ENCODE measurements at places on chromosomes 7 and 10. TPM values are rescaled to one million over a fixed set of nuclear protein-coding genes. Genes with fewer than 3 reads are reported as not detected.
A peak's percentile ranks its signal among the peaks of the same experiment; 100 is the strongest.

- DNase-seq, result no peak
Observed at GRCh38 chr7:91007371-91007770, 256.9 kb upstream of the FZD1 start.

DNA sequence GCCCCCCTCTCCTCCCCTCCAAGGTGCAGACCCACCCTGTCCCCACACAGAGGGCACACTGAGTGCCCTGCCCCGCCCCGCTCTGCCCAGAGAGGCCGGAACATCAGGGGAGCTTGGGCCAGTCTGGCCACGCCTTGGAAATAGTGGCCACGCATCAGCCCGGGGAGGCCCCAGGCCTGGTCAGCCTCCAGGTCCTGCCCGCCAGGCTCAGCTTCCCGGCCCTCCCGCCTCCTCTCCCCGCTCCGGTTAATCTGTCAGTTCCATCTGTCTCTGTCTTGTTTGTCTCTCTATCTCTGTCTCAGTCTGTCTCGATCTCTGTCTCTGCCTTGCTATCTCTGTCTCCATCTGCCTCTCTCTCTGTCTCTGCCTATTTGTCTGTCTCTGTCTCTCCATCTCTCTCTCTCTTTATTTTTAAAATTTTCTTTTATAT lies 28.9 kb upstream of the TNRC18 start:
- no peak for DNase-seq

DNA sequence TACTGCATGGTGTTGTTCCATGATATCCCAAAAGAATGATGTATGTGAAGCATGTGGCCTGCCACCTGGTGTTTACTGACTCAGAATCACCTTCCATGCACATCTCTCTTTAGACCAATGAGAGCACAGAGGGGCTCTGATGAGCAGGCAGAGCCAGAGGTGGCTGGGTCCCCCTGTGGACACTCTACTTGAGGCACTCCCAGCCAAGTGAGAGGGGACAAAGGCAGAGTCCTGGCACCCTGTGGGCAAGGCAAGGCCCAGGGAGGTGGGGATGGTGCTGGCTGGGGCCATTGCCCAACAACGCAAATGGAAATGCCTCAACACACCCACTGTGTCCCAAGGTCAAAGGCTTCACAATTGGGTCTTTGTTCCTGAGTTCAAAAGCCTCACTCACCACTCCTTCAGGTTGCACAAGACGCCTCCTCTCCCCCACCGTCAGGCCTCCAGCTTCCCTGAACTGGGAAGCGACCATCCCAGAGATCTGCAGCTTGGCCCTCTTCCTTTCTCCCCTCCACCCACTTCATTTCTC lies 164.6 kb downstream of the NEURL1 start:
- DNase-seq, result no peak

CLIP2 gene
- 2.4 TPM for total RNA-seq

PAX2 gene
- total RNA-seq, result 0.90 TPM

- DNase-seq, result no peak
Observed at GRCh38 chr7:91434836-91435235, 170.6 kb downstream of the FZD1 start.

GRCh38 chr10:77799352-77799751 lies 127.2 kb downstream of the DLG5 start:
- DNase-seq, result peak; percentile 18

- DNase-seq, result no peak
Observed at GRCh38 chr7:149285603-149286002, 23.6 kb downstream of the ZNF783 start.

- DNase-seq, result no peak
Observed at GRCh38 chr10:124313374-124313773, 105.3 kb downstream of the OAT start.

GRCh38 chr10:111081595-111081994 lies 4.8 kb downstream of the ADRA2A start:
- DNase-seq, result no peak

DNA sequence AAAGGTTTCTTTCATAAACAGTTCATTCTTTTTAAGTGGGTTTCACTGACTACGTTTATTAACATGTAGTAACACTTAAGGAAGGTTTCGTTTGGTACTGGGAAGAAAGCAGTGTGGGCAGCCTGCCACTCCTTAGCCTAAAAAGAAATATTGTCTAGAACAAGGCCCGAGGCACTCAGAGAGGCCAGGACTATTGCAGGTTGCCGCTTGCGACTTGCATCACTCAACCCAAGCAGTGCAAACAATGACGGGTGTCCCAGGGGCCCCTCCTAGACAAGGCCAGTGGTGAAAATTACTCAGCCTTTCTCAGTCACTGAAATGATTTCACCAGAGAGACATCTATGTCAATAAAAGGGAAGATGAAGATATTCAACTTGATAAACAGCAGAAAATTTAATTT lies 243.9 kb downstream of the SNX13 start:
- no peak for DNase-seq

GRCh38 chr10:72753760-72754231 lies 61.9 kb downstream of the MCU start:
- DNase-seq, result no peak

DNA sequence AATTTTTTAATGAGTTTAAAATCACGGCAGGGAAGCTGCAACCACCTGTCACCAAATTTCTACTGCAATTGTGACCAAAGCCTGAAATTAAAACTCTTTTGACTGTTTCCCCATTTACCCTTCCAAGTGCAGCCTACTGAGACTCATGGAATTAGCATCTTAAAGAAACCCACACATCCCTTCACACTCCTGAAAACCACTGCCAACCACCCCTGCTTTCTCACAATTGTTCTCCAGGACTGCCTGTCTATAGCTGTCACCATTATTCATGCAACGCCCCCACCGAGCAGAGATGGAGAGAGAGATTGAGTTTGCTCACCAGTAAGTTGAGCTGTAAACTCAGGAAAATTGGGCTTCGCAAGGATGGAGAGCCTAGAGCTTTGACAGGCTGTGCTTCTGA lies 383.8 kb upstream of the SORCS1 start:
- no peak for DNase-seq

PRKG1 gene
- total RNA-seq, result not detected

DNA sequence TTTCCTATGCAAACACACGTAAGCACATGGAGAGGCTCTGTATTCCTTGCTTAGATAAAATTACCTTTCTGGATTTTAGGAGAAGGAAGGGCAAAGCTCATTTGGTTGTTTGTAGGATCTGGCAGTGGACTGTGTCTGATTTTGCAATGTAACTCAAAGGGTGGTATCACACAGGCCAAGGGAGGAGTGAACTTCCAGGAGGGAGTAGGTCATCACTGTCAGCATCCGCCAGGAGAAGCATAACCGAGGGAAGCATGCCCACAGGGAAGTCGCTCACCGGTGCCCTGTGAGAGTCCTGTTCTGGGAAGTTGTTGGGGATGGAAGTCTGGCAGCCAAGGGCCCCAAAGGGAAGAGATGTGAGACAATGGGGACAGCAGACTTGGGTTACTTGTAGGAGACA lies 74.4 kb downstream of the CFAP58 start:
- DNase-seq, result no peak

CPVL gene
- total RNA-seq, result 0.51 TPM

TCAF2 gene
- 36.5 TPM for total RNA-seq

- DNase-seq, result no peak
Observed at GRCh38 chr10:106900016-106900652, 264.4 kb downstream of the SORCS1 start.

GRCh38 chr7:17990761-17991160 lies 36.9 kb downstream of the PRPS1L1 start:
- no peak for DNase-seq

DNA sequence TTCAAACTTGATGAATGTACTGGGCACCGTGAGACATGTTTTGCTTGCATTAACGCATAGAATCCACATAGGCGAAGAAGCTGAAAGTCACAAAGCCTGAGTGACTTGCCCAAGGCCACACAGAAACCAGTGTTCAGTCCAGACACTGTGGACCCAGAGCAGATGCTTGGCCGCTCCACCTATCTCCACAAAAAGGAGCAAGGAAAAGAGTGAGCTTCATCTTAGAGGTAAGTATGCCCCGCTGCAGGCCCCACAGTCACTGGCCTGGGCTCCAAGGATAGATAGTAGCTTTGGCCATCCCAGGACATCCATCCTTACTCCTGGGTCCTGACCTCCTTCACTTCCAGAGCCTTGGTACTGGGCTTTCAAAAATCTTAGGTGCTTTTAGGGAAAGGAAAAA lies 60.1 kb upstream of the SAMD8 start:
- no peak for DNase-seq

GRCh38 chr7:40595129-40595528 lies 460.3 kb downstream of the SUGCT start:
- DNase-seq, result no peak

Measured in activated T-cell treated with anti-CD3 and anti-CD28 coated beads, Interleukin-2, amount 50 U/mL, for 72 hours (primary cell).